Heart left ventricle (tissue), 16 donors: ENCODE measurements at places on chromosomes 3 and 15. TPM values are rescaled to one million over a fixed set of nuclear protein-coding genes. Genes with fewer than 3 reads are reported as not detected.

Gene STARD9
- 8.8 TPM for total RNA-seq

Gene RBMS3
- 31.6 TPM for total RNA-seq

- no peak for DNase-seq
These were observed 143.7 kb upstream of the KCNMB2 start for GRCh38 chr3:178392511-178392926.

DNA sequence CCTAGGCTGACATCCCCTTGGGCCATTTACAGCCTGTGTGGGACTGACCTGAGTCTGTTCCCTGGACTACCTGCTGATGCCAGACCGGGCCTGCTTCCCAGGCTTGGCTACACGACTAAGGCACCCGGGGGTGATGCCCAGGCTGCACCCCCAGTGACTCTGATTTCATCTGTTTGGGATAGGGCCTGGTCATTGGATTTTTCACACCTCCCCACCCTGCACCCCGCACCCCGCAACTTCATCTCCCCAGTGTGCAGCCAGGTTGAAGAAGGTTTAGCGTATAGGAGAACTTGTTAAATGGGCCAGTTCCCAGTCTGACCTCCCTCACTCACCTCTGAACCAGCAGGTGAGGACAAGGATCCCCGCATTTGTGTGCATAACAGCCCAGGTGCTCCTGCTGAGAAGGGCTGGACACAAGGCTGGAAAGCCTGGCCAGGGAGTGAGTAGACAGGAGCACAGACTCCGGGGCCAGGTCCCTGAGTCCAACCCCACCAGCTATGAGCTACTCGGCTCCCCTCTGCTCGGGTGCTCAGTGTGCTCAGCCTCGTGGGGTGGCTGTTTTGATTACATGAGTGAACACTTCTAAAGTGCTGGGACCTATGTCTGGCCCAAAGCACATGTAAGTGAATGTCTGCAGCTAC, 18.5 kb downstream of the SLC6A20 start:
- no peak for DNase-seq

- DNase-seq = no peak
These were observed 96.3 kb upstream of the IGF1R start for GRCh38 chr15:98551936-98552562.

- DNase-seq = no peak
These were observed 28.6 kb downstream of the DAG1 start for GRCh38 chr3:49498648-49499047.

DNA sequence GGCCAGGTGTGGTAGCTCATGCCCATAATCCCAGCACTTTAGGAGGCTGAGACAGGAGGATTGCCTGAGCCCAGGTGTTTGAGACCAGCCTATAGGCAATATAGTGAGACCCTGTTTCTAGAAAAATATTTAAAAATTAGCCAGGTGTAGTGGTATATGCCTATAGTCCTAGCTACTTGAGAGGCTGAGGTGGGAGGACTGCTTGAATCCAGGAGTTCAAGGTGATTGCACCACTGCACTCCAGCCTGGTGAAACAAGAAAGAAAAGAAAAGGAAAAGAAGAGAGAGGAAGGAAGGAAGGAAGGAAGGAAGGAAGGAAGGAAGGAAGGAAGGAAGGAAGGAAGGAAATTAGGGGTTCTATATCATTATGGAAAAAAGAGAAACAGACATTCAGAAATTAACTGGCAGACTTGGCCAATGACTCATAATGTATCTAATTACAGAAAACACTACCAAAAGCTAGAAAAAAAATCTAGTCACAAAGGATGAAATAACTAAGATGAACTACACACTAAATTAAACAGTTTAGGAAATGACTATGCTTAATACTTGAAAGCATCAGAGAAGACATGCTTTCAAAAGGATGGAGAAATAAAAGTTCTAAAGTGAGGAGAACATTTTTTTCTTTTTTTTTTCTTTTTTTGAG, 45.4 kb upstream of the TERB2 start:
- DNase-seq = no peak

GRCh38 chr3:34033839-34034238, 235.4 kb downstream of the PDCD6IP start:
- DNase-seq = no peak
